ENCODE measurements at places on chromosomes 5 and 9.

- DNase-seq, result no peak
Observed at GRCh38 chr5:14512574-14512973, 69.0 kb upstream of the OTULINL start.

- peak; percentile 48 for DNase-seq
Observed at GRCh38 chr5:124655921-124656511, 90.4 kb downstream of the ZNF608 start.

- peak; percentile 25 for DNase-seq
Observed at GRCh38 chr5:119470851-119471451, 18.7 kb downstream of the HSD17B4 start.

GRCh38 chr5:81766611-81767010, 15.7 kb upstream of the SSBP2 start:
- no peak for DNase-seq

GRCh38 chr5:90528601-90529193, 687 bp downstream of the LYSMD3 start:
- DNase-seq, result no peak

DNA sequence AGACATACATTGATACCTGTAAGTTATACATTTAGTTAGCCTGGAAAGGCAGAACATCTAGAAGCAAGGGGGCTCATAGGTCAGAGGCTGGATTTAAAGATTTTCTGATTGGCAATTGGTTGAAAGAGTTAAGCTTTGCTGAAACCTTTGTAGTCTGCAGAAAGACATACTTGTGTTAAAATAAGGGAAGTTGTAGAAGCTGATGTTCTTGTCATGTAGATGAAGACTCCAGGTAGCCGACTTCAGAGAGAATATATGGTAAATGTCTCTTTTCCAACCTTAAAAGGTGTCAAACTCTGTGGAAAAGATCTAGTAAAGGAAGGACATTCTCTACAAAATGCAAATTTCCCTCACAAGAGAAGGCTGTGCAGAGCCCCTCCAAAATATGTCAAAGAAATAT, 62.9 kb upstream of the ADAMTS16 start:
- no peak for DNase-seq

Data from NCI-H460 (cell line).